ENCODE measurements at places on chromosomes 12 and 14. TPM values are rescaled to one million over a fixed set of nuclear protein-coding genes. Genes with fewer than 3 reads are reported as not detected.
A peak's percentile ranks its signal among the peaks of the same experiment; 100 is the strongest.

GRCh38 chr12:92196368-92196767 lies 50.7 kb upstream of the BTG1 start:
- DNase-seq: no peak

DNA sequence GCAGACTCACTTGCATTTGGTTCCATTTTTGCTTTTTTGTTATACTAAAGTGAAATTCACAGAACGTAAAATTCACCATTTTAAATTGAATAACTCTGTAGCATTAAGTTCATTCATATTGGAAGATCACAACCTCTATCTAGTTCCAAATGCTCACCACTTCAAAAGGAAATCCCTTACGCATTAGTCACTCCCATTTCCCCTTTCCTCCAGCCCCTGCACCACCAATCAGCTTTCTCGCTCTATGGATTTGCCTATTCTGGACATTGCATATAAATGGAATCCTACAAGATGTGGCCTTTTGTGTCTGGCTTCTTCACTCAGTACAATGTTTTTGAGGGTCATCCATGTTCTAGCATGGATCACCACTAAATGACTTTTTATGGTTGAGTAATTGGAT lies 294.5 kb downstream of the KSR2 start:
- DNase-seq: no peak

- DNase-seq: no peak
Observed at GRCh38 chr12:93115646-93116045, 186.6 kb upstream of the EEA1 start.

Gene KRT72
- not detected for total RNA-seq

DNA sequence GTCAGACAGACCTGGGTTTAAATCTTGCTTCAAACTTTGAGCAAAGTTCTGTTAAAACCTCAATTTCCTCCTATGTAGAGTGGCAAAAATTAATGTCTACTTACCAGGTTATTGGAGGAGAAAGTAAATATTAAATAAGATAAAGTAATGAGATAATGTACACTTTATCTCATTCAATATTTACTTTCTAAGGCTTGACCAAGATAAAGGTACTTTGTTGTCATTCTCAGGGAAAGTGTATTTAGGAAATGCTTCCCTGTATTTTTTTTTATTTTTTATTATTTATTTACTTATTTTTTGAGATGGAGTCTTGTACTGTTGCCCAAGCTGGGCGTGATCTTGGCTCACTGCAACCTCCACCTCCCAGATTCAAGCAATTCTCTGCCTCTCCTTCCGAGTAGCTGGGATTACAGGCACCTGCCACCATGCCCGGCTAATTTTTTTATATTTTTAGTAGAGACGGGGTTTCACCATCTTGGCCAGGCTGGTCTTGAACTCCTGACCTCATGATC lies 4.7 kb downstream of the FAM161B start:
- no peak for DNase-seq

Gene NGB
- total RNA-seq: not detected

DNA sequence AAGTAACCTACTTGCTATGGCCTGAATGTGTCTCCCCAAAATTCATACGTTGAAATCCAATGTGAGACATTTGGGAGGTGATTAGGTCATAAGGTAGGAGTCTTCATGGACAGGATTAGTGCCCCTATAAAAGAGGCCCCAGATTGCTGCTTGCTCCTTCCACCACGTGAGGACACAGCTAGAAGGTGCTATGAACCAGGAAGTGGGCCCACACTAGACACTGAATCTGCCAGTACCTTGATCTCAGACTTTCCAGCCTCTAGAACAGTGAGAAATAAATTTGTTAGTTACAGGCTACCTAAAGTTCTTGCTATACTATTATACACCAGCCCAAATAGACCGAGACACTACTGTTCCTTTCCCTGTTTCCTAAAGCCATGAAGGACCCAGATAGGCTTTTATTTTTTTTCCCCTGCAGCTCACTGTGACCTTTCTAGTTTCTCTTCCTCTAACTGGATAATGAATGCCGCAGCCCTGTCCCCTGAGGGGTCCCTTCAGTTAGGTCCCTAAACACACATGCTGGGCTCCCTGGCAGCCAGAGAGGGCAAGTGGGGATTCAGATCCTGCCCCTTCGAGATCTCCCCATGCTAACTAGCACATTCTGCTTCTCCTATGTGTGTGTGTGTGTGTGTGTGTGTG lies 19.3 kb downstream of the SLC25A3 start:
- no peak for DNase-seq

GRCh38 chr12:15208871-15209656 lies 12.2 kb downstream of the RERG start:
- no peak for DNase-seq

DNA sequence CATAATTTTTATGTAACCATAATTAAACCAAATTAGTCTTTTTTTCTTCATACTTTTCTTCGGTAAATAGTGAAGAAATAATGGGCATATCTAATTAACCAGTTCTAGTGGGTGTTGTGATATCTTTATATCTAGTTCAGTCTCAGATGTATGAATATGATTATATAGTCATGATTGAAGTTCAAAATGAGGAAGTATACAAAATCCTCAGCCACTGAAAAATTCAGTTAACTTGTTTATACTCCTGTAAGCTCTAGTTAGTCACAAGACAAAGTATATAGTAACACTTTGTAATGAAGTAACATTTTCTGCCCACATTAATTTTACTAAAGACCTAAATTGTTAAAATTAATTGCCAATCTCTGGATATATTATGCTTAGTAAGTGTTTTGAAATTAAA lies 46.5 kb downstream of the CAND1 start:
- no peak for DNase-seq

GRCh38 chr14:99802301-99803105 lies 9.3 kb downstream of the EML1 start:
- DNase-seq: no peak

DNA sequence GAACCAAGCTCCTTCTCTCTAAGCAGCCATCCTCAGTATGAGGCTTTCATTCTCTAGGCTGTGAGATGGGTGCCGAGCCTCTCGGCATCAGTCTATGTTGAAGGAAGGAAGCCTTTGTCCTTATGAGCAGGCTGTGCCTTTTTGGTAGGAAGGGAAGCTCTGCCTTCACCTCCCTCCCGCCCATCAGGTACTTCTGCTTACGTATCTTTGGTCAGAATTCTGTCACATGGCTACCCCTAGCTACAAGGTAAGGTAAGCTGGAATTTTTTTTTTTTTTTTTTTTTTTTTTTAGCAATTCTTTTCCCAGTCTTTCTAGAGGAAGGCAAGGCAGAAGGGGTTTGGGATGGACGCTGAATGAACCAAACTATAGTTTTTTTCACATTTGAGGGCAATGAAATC lies 16.9 kb downstream of the BATF start:
- no peak for DNase-seq

Gene SCN8A
- 4.1 TPM for total RNA-seq

Gene SOAT2
- not detected for total RNA-seq

GRCh38 chr14:95300002-95300696 lies 19.6 kb downstream of the CLMN start:
- peak; percentile 52 for DNase-seq

All from chondrocyte (in vitro differentiated cells).